ENCODE measurements at places on chromosomes 11 and 22.

GRCh38 chr11:128837627-128838026 lies 29.5 kb downstream of the KCNJ1 start:
- DNase-seq = no peak

- peak; percentile 22 for DNase-seq
These were observed 3.6 kb upstream of the APOBEC3A start for GRCh38 chr22:38953577-38954413.

DNA sequence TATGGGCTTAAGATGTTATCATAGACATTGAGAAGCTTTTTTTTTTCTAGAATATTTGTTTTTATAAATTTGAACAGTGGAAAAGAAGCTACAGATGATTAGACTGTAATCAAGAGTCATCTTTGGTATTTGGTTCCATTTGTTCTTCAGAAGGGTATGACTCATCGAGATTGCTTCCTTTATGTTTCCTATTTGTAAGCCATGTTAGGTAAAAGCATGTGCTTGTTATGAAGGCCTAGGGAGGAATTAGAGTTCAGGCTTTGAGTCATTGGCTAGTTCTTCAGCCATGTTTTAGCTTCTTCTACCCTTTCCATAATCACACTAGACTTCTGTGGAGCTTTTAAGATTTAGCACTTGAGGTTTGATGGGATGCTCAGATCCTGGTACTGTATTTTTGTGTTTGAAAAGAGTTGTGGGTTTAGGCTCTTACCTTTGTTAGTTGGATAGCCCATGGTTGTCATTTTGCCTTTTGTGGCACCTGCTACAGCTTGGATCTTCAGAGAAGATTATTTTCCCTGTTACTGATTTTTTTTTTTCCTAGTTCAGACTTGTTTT lies 44.3 kb downstream of the POLD3 start:
- peak; percentile 95 for DNase-seq

GRCh38 chr11:79090191-79090705 lies 350.6 kb downstream of the TENM4 start:
- DNase-seq = no peak

GRCh38 chr11:128572965-128573364 lies 14.4 kb downstream of the ETS1 start:
- DNase-seq = no peak

DNA sequence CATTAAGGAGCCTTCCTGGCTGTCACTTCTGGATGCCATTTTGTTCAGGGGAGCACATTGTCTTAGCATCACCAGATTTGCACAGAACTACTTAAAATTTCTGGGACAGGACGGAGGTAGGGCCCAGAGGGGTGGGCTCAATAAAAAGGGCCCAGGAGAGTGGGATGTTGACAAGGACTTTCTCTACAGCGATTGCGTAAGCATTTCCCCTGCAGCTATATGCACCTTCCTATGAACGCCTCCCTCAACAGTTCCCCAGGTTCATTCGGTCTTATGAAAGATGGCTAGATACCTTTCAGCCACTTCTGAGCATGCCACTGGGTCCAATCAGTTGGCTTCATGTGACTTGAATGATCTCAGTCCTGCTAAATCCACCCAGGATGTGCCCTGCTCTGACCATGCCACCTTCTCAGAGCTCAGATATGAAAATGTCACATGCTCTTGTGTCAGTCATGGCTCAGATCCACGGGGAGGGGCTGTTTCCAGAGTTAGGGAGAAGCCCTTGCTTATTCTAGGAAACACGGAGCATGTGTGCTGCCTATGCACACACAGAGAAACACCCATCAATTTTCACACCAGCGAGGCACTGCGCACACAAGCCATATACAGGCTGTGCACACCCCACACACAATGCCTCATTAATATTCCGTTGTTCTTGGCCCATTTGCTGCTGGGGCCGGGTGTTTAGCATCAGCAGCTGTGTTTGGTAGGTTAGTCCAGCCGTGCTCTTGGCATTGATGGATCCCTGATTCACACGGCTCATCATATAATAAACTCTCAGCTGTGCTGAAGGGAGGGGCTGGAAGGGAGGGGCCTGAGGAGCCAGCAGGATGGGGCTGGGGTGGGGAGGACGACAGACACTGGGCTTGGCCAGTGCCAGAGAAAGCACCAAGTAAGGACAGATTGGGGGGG lies 52.5 kb upstream of the NNMT start:
- DNase-seq = no peak

Measured in ELR (cell line).